ENCODE measurements at places on chromosomes 11 and 22. TPM values are rescaled to one million over a fixed set of nuclear protein-coding genes. Genes with fewer than 3 reads are reported as not detected.

DNA sequence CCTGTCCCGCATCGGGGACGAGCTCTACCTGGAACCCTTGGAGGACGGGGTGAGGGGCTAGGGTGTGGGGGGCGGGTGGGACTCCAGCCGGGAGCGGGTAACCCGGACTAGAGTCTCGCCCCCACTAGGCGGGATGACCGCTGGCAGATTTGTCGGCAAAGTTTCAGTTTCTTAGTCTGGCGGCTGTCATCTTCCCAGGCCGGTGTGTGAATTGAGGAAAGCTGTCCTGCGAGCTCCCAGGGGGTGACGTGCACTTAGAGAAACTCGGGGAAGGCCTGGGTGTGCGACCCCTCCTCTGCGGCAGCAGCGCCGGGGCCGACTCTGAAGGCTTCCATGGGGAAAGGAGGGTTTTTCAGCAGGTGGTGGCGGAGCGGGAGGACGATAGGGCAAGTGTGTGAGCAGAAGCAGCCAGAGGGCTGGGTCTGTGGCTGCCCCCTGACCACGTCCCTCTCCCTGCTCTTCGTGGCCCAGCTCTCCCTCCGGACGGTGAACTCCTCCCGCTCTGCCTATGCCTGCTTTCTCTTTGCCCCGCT lies 463 bp downstream of the RAD9A start:
- peak overlapping the region; percentile 83 for H3K27ac ChIP-seq
- H3K27me3 ChIP-seq, result no peaks in the 10 kb centered on the region
- H3K4me3 ChIP-seq, result peak overlapping the region; percentile 96
- peaks cover 32% of the 10 kb centered on the region for H3K4me1 ChIP-seq

DNA sequence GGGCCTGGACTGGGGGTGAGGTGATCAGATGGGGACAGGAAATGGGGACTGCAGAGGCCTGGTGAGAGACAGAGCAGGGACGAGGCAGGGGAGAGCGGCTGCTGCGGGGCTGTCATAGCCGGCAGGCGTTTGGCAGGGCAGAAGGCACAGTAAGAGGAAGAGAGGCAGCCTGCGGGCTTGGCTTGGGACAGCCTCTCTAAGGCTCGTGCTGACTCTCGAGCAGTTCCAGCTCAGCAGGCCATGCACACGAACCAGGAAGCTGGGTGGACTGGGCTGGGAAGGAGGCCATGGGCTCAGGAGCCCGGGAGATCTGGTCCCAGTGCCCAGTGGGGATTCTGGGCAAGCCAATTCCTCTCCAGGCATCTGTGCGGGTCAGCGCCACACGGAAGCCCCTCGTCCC lies 19.6 kb upstream of the EIF3D start:
- no peak overlapping the region for H3K4me3 ChIP-seq
- H3K4me1 ChIP-seq, result no peaks in the 10 kb centered on the region
- H3K27ac ChIP-seq, result no peak overlapping the region
- peaks cover 8% of the 10 kb centered on the region for H3K27me3 ChIP-seq
- no peak for DNase-seq
- no peaks in the 10 kb centered on the region for H3K36me3 ChIP-seq

GRCh38 chr11:44973632-44974401 lies 23.1 kb upstream of the TP53I11 start:
- no peaks in the 10 kb centered on the region for H3K27me3 ChIP-seq
- H3K4me3 ChIP-seq, result no peak overlapping the region
- DNase-seq, result no peak
- H3K27ac ChIP-seq, result no peak overlapping the region
- no peaks in the 10 kb centered on the region for H3K36me3 ChIP-seq

HBG2 gene
- total RNA-seq, result not detected

GRCh38 chr11:73493956-73494598 lies 103.8 kb downstream of the FAM168A start:
- no peak overlapping the region for H3K27ac ChIP-seq
- DNase-seq, result no peak
- H3K4me1 ChIP-seq, result no peaks in the 10 kb centered on the region
- H3K36me3 ChIP-seq, result no peaks in the 10 kb centered on the region
- H3K4me3 ChIP-seq, result no peak overlapping the region

PATE2 gene
- not detected for total RNA-seq

FGF4 gene
- total RNA-seq, result not detected

GRCh38 chr11:86034710-86035109 lies 34.2 kb downstream of the PICALM start:
- H3K4me3 ChIP-seq, result no peak overlapping the region
- no peak overlapping the region for H3K27ac ChIP-seq
- no peaks in the 10 kb centered on the region for H3K27me3 ChIP-seq
- H3K4me1 ChIP-seq, result peaks cover 27% of the 10 kb centered on the region

- H3K27ac ChIP-seq, result no peak overlapping the region
- no peak for DNase-seq
- no peak overlapping the region for H3K4me3 ChIP-seq
- H3K36me3 ChIP-seq, result no peaks in the 10 kb centered on the region
Measured at GRCh38 chr22:31861226-31861840, 83.0 kb upstream of the YWHAH start.

GRCh38 chr11:8723711-8724110 lies 41.1 kb downstream of the RPL27A start:
- no peak for DNase-seq
- no peaks in the 10 kb centered on the region for H3K4me1 ChIP-seq
- no peak overlapping the region for H3K27ac ChIP-seq
- H3K27me3 ChIP-seq, result no peaks in the 10 kb centered on the region

GRCh38 chr22:39543095-39543494 lies 10.5 kb upstream of the RPS19BP1 start:
- no peak overlapping the region for H3K27ac ChIP-seq
- no peaks in the 10 kb centered on the region for H3K27me3 ChIP-seq
- H3K4me3 ChIP-seq, result no peak overlapping the region
- no peaks in the 10 kb centered on the region for H3K36me3 ChIP-seq
- H3K4me1 ChIP-seq, result peaks cover 24% of the 10 kb centered on the region
- DNase-seq, result no peak

- H3K4me1 ChIP-seq, result peaks cover 19% of the 10 kb centered on the region
- no peaks in the 10 kb centered on the region for H3K27me3 ChIP-seq
- H3K27ac ChIP-seq, result peak overlapping the region; percentile 68
- DNase-seq, result peak; percentile 52
- no peaks in the 10 kb centered on the region for H3K36me3 ChIP-seq
Measured at GRCh38 chr11:75474878-75475766, 42.1 kb upstream of the KLHL35 start.

- DNase-seq, result peak; percentile 79
- H3K27ac ChIP-seq, result peak within 1 kb of the TSS; percentile 65
- H3K4me3 ChIP-seq, result peak within 1 kb of the TSS; percentile 91
- H3K4me1 ChIP-seq, result peaks cover 20% of the 10 kb centered on the region
Measured at GRCh38 chr11:129895126-129896041, at the start of gene NFRKB. TSS of gene NFRKB (minus strand) at chr11:129895578. CDS start at chr11:129892849, 2,729 bp downstream.

DNA sequence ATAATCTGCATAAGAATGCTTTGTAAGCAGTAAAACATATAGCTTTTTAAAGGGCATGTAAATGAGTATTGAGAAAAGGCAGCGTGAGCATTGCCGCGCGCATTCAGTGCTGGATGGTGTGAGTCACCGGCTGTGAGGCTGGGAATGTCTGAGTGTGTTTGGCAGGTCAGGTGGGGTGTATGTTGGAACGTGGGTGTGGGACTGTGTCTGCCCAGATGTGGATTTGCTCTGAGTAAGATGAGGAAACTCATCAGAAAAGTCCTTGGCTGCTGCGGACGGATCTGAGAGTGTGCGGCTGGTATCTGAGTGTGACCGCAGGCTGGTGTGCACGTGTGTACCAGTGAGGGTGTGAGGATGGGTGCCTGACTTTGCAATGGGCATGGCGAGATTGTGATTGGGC lies 66.2 kb upstream of the NECTIN1 start:
- no peak for DNase-seq
- H3K36me3 ChIP-seq, result no peaks in the 10 kb centered on the region
- no peak overlapping the region for H3K27ac ChIP-seq

GRCh38 chr22:27992294-27993165 lies 73.5 kb upstream of the PITPNB start:
- H3K36me3 ChIP-seq, result no peaks in the 10 kb centered on the region
- H3K27ac ChIP-seq, result no peak overlapping the region
- no peak for DNase-seq
- no peaks in the 10 kb centered on the region for H3K27me3 ChIP-seq
- H3K4me1 ChIP-seq, result no peaks in the 10 kb centered on the region

MYRF gene
- total RNA-seq, result 0.70 TPM

GRCh38 chr11:68528630-68529029 lies 68.1 kb downstream of the PPP6R3 start:
- no peak for DNase-seq
- no peaks in the 10 kb centered on the region for H3K27me3 ChIP-seq
- peaks cover 41% of the 10 kb centered on the region for H3K4me1 ChIP-seq

HSCB gene
- 10.9 TPM for total RNA-seq

HTR3B gene
- not detected for total RNA-seq

- no peaks in the 10 kb centered on the region for H3K36me3 ChIP-seq
- no peak overlapping the region for H3K27ac ChIP-seq
- no peak for DNase-seq
- no peaks in the 10 kb centered on the region for H3K27me3 ChIP-seq
- no peaks in the 10 kb centered on the region for H3K4me1 ChIP-seq
- H3K4me3 ChIP-seq, result no peak overlapping the region
Measured at GRCh38 chr22:48520884-48521588, 1306.6 kb downstream of the BRD1 start.

- peaks cover 17% of the 10 kb centered on the region for H3K4me1 ChIP-seq
- H3K36me3 ChIP-seq, result no peaks in the 10 kb centered on the region
- H3K27me3 ChIP-seq, result no peaks in the 10 kb centered on the region
Measured at GRCh38 chr11:124738713-124739478, 846 bp upstream of the NRGN start.

GRCh38 chr11:83299681-83300080 lies 13.5 kb upstream of the CCDC90B start:
- DNase-seq, result no peak
- H3K4me3 ChIP-seq, result no peak overlapping the region
- H3K4me1 ChIP-seq, result no peaks in the 10 kb centered on the region

GRCh38 chr11:70075836-70076235 lies 2.3 kb upstream of the ANO1 start:
- no peaks in the 10 kb centered on the region for H3K27me3 ChIP-seq
- H3K36me3 ChIP-seq, result no peaks in the 10 kb centered on the region
- no peak for DNase-seq
- H3K27ac ChIP-seq, result no peak overlapping the region
- no peak overlapping the region for H3K4me3 ChIP-seq

DNA sequence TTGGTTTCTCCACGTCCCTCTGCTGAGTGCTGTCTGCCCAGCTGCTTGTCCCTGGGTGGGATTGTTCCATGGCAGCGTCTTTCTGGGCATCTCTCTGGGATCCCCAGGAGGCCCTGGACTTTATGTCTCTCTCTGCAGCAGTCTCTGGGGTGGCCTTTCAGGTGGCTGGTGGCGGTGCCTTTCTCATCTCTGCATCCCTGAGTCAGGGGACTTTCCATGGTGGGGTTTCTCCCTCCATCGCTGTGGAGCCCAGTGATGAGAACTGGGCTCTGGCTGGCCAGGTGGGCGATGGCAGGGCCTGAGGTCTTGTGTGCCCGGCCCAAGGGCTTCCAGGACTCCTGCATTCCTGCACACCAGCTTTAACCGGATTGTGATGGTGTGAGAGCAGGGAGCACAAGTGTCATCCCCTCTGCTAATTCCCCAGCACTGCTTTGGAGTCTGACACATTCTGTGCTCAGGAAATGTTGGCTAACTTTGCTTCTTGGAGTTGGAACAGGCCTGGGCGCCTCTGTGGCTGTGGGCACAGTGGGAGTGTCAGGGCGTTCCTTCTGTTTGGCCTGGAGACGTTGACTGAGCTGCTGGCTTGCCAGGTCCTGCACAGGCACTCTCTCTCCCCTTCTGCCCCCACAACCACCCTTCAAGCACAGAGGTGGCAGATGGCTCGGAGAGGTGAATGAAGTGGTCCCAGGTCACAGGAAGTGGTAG lies 27.9 kb downstream of the FAM83F start:
- H3K27me3 ChIP-seq, result no peaks in the 10 kb centered on the region
- no peak overlapping the region for H3K27ac ChIP-seq
- peaks cover 6% of the 10 kb centered on the region for H3K4me1 ChIP-seq
- H3K36me3 ChIP-seq, result no peaks in the 10 kb centered on the region
- H3K4me3 ChIP-seq, result no peak overlapping the region

DNA sequence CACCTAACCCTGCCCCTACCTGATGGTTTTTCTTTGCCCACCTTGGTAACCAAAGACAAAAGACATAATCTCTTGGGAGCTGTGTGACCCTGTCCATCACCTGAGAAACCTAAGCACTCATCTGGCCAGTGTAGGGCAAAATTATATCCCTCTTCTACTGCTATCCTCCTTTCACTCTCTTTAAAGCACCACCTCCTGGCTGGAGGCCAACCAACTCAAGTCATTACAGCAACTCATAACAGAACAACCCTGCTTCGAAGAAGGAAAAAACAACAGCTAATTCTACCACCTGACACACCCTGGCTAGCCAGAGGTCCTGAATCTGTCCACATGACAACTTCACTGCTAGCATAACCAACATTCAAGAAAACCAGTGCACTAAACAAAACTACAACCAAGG lies 45.5 kb downstream of the GAS2 start:
- no peak overlapping the region for H3K4me3 ChIP-seq
- H3K4me1 ChIP-seq, result no peaks in the 10 kb centered on the region
- H3K27ac ChIP-seq, result no peak overlapping the region
- no peaks in the 10 kb centered on the region for H3K27me3 ChIP-seq

DNA sequence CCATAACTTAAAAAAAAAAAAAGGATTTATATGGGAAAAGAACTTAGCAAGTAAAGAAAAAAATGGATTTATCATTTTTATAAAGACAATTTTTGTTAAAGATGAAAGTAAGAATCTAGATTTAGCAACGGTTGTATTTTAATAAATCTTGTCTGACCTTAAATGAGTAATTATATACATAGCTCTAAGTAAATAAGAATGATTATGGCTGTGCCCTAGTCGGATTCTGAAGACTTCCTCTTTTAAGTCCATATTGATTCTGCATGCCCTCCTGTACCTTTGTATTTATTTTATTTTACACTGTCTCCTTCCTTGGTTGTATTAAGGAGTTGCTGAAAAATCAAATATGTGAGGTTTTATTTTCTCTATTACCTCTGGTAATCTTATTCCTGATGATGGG lies 7.1 kb downstream of the RBX1 start:
- no peak overlapping the region for H3K27ac ChIP-seq
- peaks cover 4% of the 10 kb centered on the region for H3K4me1 ChIP-seq
- H3K36me3 ChIP-seq, result peaks cover 9% of the 10 kb centered on the region
- no peaks in the 10 kb centered on the region for H3K27me3 ChIP-seq
- H3K4me3 ChIP-seq, result no peak overlapping the region

- H3K4me3 ChIP-seq, result no peak overlapping the region
- H3K27ac ChIP-seq, result no peak overlapping the region
- no peaks in the 10 kb centered on the region for H3K36me3 ChIP-seq
Measured at GRCh38 chr11:70421123-70421522, 22.8 kb downstream of the CTTN start.

ADM gene
- total RNA-seq, result 0.64 TPM

CALCA gene
- total RNA-seq, result not detected

- H3K27ac ChIP-seq, result no peak overlapping the region
- DNase-seq, result no peak
- H3K36me3 ChIP-seq, result no peaks in the 10 kb centered on the region
- no peaks in the 10 kb centered on the region for H3K4me1 ChIP-seq
- H3K27me3 ChIP-seq, result no peaks in the 10 kb centered on the region
- H3K4me3 ChIP-seq, result no peak overlapping the region
Measured at GRCh38 chr11:134521452-134522289, 109.6 kb upstream of the B3GAT1 start.

OR8D1 gene
- not detected for total RNA-seq
